ENCODE measurements at places on chromosomes 2 and 18.

- no peak for DNase-seq
These were observed 115.2 kb downstream of the GALNT3 start for GRCh38 chr2:165678882-165679281.

DNA sequence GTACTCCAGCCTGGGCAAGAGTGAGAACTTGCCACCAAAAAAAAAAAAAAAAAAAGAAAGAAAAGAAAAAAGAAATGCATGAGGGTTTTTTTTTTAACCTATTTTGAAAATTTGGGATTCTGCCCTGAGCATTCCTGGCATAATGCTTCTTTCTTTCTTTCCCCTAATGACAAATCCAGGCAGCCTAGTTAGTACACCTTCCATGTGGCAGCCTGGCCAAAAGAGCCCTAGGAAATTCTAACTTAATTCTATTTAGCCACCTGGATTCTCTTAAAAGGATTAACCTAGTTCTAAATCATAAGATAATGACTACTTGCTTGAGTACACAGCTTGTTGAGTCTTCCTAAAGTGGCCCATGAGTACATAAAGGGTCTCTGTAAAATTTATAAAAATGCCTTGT is 160.1 kb downstream of the THADA start:
- DNase-seq, result no peak

DNA sequence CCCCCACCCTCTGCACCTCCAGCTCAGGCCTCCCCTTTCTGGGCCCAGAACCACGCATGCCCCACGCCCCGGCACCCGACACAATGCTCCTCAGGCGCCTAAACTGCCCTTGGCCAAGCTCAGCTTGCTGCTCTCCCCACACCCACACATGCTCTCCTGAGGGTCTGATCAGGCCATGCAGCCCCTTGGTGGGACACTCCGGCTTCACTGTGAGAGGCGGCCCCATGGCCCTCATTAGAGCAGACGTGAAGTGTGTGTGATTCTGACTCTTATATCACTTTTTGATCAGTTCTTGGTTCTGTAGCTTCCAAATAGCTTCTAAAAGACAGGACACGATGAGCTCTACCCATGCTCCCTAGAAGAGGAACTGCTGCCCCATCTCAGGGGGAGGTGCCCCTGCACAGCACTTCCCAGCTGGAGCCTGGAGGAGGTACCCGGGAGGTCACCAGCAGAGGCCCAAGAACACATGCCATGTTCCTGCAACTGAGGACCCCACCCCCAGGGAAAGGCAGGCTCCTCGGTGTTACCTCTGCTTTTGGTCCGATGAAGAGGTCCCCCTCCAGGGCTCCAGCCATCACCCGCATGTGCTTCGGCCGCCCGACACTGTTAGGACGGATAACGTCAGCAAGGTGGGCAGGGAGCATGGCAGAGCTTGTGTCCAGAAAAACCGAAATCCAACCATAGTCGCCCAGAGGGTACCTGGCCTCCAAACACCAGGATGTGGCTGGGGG is 3.6 kb downstream of the ACTR1B start:
- DNase-seq, result no peak

GRCh38 chr2:212926940-212927339 is 224.5 kb downstream of the IKZF2 start:
- no peak for DNase-seq

DNA sequence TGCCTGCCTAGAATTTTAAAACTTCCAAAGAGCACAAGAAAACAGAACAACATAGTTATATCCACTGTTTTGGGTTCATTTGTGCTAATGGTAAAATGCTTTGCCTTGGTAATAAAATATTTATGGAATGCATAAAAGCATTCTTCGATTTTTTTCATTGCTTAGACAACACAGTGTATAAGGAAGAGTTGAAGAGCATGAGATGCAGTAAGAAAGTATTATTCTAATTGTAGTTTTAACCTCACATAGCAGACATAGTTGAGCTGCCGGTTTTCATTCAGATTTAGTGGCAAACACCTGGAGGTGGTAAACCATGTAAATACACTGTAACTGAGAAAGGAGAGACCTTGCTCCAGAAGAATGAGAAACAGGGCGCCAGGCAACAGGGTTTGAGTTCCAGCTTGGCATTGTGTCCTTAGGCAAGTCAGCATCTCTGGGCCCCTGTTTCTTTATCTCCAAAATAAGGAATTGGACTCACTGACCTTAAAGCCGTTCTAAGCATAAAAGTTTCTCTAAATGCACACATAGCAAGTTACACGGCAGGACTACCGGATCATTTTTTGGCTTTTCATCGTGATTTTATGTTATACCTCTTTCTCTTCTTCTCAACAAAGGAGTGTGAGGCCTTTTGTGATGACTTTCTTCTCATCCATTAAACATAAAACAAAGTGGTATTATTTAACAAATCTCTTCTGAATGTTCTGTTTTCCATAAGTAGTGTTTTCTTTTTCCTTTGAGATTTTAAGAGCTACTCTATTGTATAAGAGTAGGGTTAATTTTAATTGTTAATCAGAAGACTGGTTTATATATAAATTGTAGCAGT is 7.9 kb downstream of the UGP2 start:
- DNase-seq, result no peak

DNA sequence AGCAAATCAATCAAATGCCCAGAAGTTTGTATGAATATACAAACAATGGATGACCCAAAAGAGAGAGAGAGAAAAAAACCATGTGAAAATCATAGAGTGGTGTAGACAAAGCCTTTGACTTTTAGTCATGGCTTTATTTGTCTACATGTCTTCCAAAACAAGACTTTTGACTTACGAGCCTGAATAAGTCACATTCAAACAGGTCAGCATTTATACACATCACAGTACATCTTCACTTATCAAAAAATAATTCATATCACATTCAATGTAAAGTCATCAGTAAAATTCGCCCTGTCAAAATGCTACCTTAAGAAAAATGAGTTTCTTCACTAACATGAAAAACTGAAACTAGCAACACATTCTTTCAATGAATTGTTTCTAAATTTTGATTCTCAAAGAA is 1.9 kb downstream of the IFIH1 start:
- no peak for DNase-seq

Data from T-helper 1 cell (primary cell).